NCI-H774 (cell line): ENCODE measurements at places on chromosomes 5 and 9.

- DNase-seq, result no peak
These were observed 708 bp downstream of the SPOUT1 start for GRCh38 chr9:128828719-128829452.

DNA sequence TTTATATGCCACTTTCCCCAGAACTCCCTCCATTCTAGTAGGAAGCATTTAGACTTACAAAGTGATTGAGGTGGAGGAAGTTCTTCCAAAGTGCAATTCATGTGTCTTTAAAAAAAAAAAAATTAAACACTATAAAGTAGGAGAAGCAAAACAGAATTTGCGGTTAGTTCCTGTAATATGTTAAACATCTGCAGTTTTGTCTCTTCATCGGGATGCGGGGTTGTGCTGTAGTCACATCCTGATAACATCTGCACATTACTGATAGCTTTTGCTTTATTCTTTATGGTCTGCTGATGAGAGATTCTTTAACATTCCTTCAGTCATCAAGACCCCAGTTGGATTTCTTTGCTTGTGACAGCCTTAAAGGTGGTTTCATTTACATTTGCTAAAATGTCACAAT is 694.3 kb downstream of the NR2F1-AS1 start:
- DNase-seq, result no peak

DNA sequence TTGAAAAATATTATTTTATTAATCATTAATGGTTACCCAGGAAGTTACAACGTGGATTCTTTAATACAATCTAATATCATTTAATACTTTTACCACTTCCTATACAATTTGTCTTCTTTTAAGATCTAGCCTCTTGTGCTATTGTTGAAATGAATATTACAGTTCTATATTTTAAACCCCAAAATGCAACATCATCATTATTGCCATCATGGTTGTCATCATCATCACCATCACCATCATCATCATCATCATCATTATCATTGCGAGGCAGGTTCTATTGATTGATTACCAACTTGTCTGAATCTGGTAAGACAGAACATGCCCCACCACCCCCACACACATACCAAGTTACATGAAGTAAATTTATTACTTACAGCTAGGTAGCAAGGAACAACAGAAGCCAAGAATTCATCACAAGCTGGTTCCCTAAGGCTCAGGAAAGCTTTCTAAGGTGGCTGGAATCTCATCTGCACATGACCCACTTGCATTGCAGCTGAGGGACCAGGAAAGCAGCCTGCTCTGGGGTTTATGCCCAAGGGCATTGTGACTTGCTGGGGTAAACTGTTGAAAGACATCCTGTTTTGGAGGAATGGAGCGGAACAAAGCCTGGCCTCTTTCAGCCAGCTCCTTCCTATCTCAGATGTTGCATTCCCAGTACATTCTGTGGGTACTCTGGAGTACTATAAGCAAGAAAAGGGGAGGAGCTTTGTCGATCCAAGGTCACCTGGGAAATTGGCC is 418.1 kb downstream of the PRR16 start:
- DNase-seq, result no peak

GRCh38 chr5:144275329-144275728 is 104.7 kb downstream of the KCTD16 start:
- peak; percentile 49 for DNase-seq

- DNase-seq, result no peak
These were observed 369.2 kb downstream of the PLK2 start for GRCh38 chr5:58090704-58091103.

GRCh38 chr5:28344836-28345433 is 1306.5 kb upstream of the CDH9 start:
- peak; percentile 64 for DNase-seq

GRCh38 chr5:35442885-35443639 is 174.6 kb upstream of the SPEF2 start:
- no peak for DNase-seq

- DNase-seq, result no peak
These were observed 25.8 kb upstream of the PRXL2C start for GRCh38 chr9:96680812-96681499.

- no peak for DNase-seq
These were observed 151.6 kb downstream of the SYK start for GRCh38 chr9:90953200-90953599.

DNA sequence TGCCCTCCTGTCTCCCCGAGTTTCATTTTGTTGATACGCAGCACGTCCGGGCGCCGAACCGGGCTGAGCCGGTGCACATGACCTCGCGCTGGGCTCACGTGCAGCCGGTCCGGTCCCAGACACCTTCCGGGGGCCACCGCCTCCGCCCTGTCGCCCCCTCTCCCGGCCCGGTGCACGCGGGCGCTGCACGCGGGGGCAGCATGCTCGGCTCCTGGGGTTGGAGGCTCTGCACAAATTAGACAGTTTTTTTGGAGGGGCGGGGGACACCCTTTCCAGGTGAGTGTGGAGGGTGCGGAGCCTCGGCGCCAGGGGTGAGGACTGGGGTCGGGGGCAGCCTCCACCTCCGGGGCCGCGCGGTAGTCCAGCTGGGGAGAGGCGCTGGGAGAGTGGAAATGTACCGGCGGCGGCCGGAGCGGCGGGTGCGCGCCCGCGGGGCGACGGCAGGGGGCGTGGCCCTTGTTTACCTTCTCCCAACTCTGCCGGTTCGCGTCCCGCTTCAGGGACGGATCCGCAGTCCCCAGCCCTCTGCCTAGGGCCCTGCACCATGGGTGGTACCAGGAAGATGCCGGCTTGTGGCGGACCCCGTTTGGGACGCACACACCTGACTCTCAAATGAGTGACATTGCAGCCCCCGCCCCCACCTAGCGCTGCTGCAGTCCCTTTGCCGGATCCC is 1.1 kb downstream of the JADE2 start:
- peak; percentile 77 for DNase-seq

GRCh38 chr9:136143215-136144001 is 24.7 kb upstream of the TMEM250 start:
- no peak for DNase-seq

GRCh38 chr9:18710065-18710464 is 236.1 kb downstream of the ADAMTSL1 start:
- no peak for DNase-seq

DNA sequence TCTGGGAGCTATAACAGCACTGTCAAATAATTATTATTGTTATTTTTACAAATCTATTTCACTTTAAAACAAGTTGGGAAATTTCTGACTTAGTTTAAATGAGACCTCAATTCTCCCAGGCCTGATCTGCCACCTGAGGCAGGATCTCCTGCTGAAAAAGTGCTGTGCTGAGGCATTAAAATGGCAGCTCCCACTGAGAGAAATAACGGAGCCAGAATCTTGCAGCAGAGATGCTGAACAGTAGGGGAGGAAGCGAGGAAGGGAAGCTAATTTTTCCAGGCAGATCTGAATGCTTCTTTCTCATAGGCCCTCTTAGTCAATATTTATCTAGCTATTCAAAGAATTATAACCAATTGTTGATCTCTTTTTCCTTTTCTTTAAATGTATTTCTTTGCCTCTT is 196.3 kb downstream of the ZNF462 start:
- DNase-seq, result no peak

GRCh38 chr9:19162956-19163355 is 35.7 kb upstream of the PLIN2 start:
- no peak for DNase-seq

DNA sequence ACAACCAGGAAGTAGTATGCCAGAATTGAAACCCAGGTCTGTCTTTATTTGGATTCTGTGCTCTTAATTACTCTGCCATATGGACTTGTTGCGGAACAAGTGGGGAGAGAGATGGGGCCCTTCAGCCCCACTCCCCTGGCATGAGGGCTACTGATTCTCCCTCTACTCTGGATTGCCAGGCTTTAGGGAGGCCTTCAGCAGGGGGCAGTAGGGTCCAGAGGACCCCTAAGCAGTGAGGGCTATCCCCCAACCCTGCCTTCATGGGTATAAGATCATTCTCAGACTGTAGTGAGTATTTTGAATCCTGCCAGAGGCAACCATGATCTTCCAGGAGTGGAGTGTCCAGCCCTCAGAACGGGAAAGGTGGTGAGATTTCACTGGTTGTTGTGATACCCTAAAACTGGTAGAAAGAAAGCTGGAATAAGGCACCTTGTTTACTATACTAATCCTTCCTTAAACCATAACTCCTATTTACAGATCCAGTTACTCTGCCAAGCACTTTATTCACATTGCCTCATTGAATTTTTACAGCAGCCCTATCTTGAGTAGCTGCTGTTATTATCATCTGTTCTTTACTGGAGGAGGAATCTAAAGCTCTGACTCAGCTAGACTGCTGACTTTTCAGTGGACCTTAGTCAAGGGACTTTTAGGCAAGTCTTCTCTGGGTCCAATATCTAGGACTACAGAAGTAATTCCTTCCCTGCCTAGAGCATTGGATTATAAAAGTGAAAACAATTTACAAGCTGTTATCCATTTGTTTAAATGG is 31.3 kb upstream of the LARP1 start:
- DNase-seq, result no peak

DNA sequence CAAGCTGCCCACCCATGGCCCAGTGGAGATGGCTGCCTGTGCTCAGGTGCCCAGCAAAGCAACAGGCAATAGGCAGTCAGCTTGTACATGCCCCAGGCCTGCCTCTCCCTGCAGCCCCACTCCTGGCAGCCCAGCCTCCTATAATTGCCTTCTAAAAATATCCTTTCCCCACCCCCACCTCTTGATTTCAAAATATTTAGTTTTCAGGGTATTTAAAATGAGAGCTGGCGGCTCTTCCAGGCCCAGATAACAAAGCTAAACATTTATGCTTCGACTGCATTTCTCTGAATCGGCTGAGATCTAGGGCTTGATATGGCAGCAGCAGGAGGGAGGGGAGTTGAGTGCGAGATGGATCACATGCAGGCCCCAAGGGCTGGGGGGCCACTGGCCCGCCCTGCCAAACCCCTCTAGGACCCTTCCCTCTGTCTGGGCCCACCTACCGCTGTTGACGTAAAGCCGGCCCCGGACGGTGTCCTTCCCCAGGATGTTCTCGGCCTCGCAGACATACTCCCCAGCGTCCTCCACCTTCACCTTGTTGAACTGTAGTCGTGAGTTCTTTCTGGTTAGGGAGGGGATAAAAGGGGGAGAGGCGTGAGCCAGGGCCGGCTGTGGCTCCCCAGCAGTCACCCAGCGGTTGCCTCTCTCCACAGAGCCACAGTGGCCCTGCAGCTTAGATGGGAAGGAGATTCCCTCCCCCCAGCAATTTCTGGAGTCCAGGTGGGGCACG is 85.0 kb downstream of the PSD2 start:
- DNase-seq, result no peak

- no peak for DNase-seq
These were observed 48.2 kb downstream of the DAB2IP start for GRCh38 chr9:121699571-121700164.

- no peak for DNase-seq
These were observed 72.1 kb downstream of the TENT4A start for GRCh38 chr5:6785161-6785860.

DNA sequence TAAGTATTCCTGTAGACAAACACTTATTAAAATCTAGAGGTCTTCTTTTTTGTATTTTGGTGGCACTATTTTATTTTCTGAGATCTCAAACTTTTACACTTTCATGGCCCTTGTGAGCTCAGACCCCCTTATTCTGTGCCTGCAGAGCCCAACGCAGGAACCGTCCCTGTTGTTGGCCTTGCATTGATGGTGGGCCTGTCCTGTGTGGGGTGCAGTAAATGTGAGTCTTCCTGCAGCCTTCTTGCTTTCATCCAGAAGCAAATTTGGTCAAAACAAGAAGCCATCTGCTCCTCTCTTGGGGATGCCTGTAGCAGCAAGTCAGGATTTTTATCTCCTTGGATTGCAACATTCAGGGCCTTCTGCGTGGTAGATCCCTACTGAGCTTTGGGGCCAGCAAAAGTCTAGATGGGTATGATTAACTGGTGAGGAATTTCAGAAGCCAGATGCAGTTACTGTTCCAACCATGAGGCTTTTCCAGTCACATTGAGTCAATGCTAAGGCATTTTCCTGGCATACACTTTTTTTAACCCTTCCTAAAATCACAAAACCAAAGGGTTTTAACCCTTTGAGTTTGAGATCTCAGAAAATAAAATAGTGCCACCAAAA is 31.7 kb downstream of the BASP1 start:
- DNase-seq, result no peak

- DNase-seq, result no peak
These were observed 21.2 kb downstream of the SLC6A3 start for GRCh38 chr5:1423901-1424603.
